ENCODE measurements at places on chromosomes 5 and 9.

GRCh38 chr5:172168311-172168710 lies 19.7 kb downstream of the STK10 start:
- DNase-seq, result no peak

- no peak for DNase-seq
Measured at GRCh38 chr9:36764364-36765076, 191.8 kb downstream of the MELK start.

GRCh38 chr5:15718421-15719179 lies 218.6 kb downstream of the FBXL7 start:
- no peak for DNase-seq

GRCh38 chr9:94933511-94933828 lies 207.0 kb downstream of the AOPEP start:
- no peak for DNase-seq

DNA sequence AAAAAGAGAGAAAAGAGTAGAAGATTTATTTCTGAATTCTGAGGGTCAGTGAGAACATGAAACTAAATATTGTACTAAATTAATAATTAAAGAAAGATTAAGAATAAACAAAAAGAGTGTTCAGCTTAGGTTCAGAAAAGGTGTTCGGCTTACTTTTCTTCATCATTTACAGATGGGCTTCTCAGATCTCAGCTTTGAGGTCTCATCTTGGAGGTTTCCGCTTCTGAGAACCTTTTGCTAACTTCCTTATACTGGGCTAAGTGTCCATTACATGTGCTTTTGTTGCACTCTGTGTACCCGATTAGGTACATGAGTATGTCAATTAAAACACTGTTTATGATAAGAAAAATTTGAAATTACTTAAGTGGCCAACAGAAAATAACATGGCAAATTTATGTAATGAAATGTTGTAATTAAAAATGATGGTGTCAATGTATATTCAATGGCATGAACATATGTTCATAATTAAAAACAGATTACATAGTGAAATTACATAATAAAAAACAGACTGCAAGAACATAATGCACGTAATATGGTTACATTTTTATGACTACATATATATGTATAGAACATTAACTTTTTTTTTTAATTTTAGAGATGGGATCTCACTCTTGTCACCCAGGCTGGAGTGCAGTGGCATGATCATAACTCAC lies 17.3 kb upstream of the ITGA1 start:
- DNase-seq, result no peak

- DNase-seq, result no peak
Measured at GRCh38 chr5:144304688-144305087, 134.0 kb downstream of the KCTD16 start.

DNA sequence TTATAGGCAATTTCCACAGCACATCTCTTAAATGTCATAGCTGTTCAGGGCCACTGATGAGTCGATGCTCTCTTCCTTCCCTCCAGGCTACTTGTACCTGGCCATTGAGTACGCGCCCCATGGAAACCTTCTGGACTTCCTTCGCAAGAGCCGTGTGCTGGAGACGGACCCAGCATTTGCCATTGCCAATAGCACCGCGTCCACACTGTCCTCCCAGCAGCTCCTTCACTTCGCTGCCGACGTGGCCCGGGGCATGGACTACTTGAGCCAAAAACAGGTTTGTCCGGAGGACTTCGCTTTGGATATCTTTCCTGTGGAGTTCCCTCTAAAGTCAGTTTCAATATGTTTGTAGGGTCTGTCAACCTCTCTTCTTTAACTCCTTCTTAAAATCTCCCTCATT lies 84.3 kb downstream of the EQTN start:
- no peak for DNase-seq

- no peak for DNase-seq
Measured at GRCh38 chr5:149694007-149694406, 36.1 kb upstream of the PPARGC1B start.

- DNase-seq, result no peak
Measured at GRCh38 chr5:1331861-1332405, 13.0 kb downstream of the CLPTM1L start.

- DNase-seq, result no peak
Measured at GRCh38 chr9:95670122-95670521, 153.4 kb upstream of the PTCH1 start.

DNA sequence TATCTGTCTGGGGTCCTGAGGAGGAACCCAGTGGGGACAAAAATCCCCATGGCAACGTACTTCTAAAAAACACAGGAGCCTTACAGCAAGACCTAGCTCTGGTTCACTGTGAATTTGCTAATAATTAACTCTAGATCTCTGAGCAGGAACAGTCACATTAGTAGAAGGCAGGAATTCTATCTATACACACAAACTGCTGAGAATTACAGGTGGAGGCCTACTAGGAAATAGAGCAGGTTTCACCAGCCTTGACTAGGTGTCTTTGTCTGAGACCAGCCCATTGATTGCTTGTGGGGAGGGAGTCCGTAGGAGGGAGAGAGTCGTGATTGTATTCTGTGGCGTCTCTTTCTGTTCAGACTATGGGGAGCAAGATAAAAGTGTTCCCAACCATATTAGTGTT lies 44.8 kb downstream of the PRLR start:
- DNase-seq, result no peak

- DNase-seq, result no peak
Measured at GRCh38 chr5:168059131-168059530, 232.3 kb upstream of the WWC1 start.

- peak; percentile 25 for DNase-seq
Measured at GRCh38 chr5:60700416-60700757, 421 bp upstream of the DEPDC1B start.

- no peak for DNase-seq
Measured at GRCh38 chr5:56123531-56124243, 109.4 kb downstream of the ANKRD55 start.

DNA sequence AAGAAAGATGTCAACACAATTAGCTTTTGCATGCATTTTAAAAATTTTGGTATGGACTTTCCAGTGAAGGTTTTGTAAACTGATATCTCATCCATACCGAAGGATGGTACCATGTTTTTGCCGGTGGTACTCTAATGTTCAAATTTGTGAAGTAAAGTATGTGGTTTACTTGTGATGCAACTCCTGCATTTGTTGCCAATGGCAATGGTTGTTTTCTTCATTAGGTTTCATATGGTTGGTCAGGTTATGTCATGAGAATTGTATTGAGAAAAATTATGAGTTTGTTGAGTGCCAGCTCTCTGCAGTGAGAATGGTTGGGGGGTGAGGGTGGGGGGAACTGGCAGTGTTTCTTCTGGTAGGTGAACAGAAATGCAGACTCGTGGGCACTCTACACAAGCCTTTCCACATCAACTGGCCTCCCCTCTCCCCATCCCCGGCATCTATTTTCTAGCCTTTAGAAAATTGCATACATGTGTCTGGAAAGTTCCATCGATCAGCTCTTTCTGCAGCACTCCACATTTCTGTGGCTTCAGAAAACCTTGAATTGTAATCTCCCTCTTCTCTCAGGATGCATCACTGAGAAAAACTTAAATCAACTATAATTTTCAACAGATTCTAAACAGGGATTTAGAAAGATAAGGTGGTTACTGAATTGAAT lies 107.7 kb downstream of the PDE4D start:
- no peak for DNase-seq

- DNase-seq, result no peak
Measured at GRCh38 chr9:82140471-82140870, 151.9 kb downstream of the SPATA31D1 start.

GRCh38 chr5:146541958-146542849 lies 26.2 kb upstream of the GPR151 start:
- DNase-seq, result peak; percentile 76

DNA sequence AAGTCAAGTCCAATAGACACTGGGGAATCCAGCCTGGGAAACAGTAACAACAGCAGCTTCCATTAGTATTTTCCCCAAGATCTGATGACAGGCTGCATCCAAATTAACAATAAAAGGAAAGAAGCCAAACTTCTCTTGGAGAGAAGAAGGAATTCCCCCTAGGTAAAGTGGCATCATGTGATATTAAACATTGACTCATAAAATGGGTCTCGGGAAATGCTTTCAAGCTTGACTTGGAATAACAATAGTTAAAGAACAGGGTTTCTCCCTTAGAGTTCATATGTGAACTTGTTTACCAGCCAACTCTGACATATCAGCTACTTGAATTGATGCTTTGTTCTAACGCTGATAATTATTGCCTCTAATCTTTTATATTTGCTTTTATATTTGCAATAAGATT lies 45.4 kb downstream of the ENTREP1 start:
- no peak for DNase-seq

DNA sequence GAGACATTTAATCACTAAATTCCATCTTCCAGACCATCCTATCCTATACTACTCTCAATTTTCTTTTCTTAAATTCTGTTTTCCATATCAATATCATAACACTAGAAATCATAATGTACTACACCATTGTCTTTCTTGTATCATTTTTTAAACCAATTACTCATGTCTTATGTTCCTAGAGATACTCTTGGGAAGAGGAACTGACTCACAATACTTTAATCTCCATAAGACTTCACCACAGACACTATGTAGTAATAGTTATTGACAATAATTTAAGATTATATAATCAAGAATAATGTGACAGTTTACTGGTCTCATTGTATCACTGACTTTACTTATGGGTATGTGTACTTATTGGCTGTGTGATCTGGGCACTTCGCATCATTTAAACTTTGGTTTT lies 43.8 kb downstream of the PCDHGC5 start:
- no peak for DNase-seq

- DNase-seq, result no peak
Measured at GRCh38 chr5:1104327-1105006, 7.4 kb downstream of the SLC12A7 start.

Measured in hypothalamus (tissue), 51 donors.